ENCODE measurements at places on chromosomes 3 and 15.
A peak's percentile ranks its signal among the peaks of the same experiment; 100 is the strongest.

DNA sequence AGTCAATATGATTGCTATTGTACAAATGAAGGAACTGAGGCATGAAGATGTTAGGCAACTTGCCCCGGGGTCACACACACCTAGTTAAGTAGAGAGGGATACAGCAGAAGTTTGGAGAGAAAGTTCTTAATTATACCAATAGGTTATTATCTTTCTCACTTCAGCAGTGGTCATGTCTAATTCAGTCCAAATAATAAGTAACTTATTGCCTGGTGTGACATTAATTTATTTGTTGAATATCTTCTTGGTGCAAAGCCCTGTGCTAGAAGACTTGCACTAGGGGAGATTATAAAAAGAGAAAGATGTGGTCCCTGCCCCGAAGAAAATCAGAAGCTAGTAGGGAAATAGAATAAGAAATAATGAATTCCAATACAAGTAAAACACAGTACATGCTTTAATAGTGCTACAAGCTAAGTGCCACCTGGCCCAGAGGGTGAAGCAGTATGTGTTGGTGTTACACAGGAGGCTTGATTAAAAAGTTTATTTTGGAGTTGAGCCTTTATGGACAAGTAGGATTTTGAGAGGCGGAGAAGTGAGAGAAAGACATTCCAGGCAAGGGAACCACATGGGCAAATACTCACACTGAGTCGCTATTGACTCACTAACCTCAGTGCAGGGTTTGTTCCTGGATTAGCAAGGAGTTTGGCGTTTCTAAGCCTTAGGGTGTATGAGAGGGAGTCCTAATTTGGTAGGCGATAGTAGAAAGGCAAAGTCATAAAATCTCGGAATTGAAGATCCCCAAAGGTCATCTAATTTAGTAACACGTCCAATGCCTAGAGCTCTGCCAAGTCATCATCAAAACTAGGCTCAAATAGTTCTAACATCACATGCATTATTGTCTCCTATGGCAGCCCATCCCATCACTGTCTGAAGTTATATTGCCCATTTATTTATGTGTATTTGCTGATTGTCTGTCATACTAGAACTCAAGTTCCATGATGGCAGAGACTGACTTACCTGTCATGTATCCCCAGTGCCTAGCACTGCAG, 19.2 kb upstream of the GSK3B start:
- DNase-seq: no peak

GRCh38 chr3:72344236-72344635, 504.0 kb downstream of the SHQ1 start:
- DNase-seq: no peak

DNA sequence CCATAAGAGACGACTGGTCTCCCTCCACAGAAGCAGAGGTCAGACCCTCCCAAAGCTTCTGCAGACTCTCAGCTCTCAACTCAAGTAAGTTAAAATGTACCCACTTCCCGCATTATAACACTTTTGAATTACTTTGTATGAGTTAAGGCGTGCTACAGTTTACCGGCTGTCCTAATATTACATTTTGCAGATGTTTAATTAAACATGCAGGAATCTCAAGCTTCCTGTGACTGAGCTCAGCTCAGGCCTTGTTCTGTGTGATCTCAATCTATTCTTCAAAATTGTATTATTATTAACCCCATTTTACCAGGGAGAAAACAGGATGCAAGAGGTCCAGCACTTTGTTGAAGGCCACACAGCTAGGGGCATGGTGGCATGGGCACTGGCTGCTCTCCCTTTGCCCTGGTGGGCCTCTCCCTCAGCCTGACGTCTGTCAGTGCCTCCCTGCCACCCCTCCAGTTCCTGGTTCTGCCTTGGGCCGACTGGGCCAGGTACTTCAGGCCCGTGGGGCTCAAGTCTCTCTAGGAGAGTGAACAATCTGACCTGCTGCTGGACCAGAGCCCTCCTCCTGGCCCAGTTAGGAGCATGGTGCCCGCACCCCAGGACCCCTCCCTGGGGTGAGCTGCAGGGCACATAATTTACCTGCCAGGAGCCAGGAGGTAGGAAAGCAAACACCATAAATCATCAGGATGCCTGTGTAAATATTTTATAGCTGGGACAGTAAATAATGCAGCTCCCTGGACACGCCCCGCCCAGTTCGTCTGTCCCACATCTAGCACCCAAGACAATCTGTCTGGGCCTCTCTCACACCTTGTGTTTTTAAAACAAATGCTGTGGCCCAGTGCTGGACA, 14.9 kb upstream of the RFT1 start:
- no peak for DNase-seq

DNA sequence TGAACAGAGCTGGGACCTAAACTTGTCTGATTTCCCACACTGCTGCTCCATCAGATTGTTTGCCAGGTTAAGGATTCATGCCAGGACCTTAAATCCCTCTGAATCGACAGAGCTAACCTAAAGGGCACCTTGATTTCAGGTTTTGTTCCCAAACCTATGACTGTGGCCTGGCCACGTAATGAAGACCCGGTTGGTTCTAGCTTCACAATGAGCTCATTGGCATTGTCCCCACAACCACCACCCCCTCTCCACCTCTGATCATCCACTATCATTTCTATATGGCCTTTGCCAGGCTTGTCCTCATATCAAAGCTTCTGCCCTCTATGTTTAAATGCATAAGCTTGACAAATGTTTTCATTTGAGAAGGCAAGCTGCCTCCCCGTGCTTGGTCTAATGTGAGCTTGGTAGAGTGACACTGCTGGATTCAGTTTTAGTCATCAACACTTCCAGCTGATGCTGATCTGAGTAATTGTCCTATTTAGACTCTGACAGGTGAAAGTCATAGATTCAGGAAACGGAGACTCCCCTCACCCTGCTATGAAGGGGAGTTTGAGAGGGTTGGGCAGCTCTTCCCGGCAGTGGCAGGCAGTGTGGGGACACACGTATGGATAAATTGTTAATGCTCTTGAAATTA, 407.1 kb upstream of the CFAP20DC start:
- DNase-seq: peak; percentile 18

DNA sequence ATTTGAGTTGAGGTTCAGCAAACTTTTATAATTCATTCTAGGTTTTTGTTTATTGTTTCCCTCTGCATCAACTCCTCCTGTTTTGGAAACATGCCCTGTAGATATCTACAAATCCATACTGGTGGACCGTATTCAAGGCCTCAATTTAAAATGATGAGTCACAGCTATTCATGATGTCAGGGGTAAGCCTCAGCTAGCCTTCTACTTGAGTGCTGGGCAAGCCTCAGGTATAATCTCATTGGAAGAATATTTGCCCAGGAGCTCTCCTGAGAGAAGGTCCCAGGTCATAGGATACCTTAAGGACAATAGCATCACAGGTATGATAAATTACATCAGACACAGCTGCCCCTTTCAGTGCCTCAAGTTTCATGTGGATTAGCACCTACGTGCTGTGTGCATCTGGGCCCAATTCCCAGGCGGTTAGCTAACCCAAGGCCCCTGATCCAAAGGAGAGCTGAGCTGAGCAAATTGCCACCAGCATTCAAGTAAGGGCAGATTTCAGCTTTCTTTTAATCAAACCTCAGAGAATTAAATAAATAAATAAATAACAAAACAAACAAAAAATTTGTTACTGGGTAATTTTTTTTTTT, 87.5 kb downstream of the KCNMB2 start:
- DNase-seq: no peak

DNA sequence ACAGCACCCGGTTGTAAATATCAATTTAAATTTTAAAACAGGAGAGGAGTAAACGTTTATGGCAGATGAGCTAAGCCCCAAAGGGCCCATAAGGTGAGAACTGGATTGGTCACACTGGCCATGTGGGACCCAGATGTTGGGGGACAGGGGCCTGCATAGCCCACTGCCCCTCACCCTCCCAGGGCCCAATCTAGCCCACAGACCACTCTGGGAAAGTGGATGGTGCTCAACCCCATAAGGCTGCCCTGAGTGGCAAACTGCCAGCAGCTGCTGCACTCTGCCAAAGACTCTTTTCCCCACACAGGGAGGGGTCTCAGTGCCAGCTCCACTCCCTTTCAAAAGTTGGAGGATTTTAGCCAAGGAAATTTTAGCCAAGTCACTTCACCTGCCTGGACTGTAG, 42.5 kb downstream of the CCDC12 start:
- DNase-seq: no peak

- DNase-seq: no peak
Measured at GRCh38 chr3:48945432-48945831, 26.8 kb downstream of the ARIH2 start.

DNA sequence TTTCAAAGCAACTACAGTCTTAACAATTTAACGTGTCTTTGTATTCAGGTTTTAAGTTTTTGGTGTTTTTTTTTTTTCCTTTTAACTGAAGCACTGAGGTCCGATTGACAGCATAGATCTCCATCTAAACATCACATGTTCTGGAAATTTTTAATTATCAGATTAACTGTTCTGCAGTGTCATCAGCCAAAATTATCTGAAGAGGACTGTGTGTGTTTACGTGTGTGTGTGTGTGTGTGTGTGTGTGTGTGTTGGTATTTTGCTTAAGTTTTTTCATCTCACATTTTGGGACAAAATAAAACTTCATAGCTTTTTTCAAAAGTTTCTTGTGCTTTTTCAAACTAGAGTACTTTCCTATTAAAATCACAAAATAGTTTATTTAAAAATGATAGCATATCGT, 1.8 kb downstream of the PIK3CA start:
- no peak for DNase-seq

All from activated T-helper 2 cell treated with anti-CD3 and anti-CD28 coated beads, Interferon-gamma antibody, Interleukin-2, Interleukin-4, amounts not matched to agents 10 μg/mL and 5 μg/mL and 100 μg/mL, durations not matched to agents 14 hours and 24 hours and 36 hours (primary cell).